Kidney epithelial cell (primary cell): ENCODE measurements at places on chromosomes 13 and 19.

DNA sequence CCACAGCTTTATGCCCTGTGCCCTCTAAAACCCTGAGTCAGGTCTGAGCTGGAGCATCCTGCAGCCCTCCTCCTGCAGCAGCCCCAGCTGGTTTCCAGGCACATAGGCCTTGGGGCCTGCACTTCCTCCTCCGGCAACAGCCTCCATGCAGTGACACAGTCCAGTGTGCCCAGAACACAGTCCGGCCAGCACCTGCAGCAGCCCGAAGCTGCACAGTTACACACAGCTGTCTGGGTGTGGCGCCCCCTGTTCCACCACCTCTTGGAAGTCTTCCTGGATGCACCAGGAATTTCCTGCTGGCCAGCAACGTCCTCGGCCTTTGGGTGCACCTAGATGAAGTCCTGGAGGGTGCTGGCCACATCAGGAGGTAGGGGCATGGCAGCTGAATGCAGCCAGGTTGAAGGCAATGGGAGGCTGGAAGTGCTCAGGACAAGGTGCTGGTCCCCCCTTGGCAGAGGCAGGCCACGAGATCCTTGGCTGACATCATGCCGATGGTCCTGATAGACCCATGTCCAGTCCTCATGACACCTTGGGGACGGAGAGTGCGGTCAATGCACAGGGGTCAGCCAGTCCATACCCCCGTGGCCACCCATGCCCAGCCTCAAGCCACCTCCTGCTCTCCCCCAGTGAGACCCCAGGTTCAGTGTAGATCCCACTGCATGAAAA is 27.1 kb upstream of the PARP4 start:
- DNase-seq: no peak

GRCh38 chr19:39160523-39160861 is 34.9 kb downstream of the PAK4 start:
- DNase-seq: no peak

GRCh38 chr13:70756088-70756487 is 647.8 kb upstream of the KLHL1 start:
- DNase-seq: no peak

GRCh38 chr19:34351382-34351826 is 13.6 kb upstream of the GPI start:
- DNase-seq: peak; percentile 79

- no peak for DNase-seq
Measured at GRCh38 chr13:46181377-46181839, 569 bp downstream of the LCP1 start.

DNA sequence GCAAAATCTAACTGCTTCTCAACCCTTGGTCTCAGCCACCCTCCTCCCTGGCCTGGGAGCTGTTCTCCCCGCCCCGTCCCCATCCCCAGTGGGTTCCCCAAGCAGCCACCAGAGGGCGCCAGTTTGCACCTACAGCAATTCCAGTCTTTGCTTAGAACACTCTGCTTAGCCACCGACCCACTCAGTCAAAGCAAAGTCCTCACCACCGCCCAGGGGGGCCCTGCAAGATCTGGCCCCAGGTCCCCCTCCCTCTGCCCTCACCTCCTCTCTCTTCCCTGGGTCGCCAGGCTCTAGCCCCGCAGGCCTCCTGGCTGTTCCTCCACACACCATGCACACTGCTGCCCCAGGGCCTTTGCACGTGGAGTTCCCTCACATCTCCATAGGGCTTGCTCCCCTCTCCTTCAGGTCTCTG is 12.4 kb downstream of the TMEM143 start:
- no peak for DNase-seq

DNA sequence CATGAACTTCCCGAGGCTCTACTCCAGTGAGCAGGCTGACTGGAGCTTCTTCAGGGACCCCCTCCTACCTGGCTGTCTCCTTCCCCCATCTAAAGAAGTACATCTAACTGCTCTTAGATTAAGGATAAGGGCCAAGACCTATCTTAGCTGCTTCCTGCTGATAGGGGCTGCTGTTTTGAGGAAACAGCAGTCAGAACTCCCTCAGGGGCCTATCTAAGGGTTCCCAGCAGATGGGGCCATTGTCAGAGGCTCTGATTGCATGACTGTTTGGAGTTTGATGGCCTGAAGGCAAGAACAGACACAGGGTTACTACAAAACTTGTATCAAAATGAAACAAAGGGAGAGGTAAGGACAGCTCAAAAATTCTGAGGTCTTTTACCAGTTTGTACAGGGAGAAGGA is 2636.9 kb upstream of the PCDH20 start:
- no peak for DNase-seq

DNA sequence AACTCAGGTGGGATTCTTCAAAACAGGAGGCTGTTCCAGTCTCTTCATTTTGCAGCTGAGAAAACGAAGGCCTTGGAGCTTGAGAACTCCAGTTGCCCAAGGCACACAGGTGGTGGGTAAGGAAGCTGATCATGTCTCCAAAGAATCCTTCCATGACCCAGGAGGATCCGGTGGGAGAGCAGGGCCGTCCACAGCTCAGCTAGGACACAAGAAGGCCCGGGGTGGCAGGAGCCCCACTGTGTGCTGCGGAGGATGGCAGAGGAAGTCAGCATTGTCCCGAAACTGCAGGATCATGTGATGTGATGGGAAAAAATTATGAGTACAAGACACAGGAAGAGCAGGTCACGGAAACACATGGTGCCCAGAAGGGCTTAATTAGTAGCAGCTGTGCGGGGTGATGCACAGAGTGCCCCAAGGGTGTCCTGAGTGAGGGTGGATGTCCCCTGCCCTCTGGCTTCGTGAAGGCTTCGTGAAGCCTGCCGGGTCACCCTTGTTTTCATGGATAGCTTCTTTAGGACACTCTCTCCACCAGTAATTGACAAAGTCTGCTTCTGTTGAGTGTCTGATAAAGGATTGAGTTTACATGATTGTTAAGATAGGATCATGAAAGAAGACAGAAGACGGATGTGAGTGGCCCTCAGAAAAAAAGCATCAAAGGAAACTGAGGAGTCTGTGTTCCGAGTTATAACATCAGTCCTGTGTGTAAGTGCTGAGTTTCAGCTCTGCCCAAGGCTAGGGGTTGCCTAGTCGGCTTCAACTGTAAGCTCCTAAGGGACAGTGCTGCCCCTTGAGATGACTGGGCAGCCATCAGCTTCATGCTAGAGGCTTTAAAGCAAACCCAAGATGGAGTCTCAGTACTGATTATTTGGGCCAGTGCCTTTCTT is 33.8 kb upstream of the SACS start:
- DNase-seq: no peak

DNA sequence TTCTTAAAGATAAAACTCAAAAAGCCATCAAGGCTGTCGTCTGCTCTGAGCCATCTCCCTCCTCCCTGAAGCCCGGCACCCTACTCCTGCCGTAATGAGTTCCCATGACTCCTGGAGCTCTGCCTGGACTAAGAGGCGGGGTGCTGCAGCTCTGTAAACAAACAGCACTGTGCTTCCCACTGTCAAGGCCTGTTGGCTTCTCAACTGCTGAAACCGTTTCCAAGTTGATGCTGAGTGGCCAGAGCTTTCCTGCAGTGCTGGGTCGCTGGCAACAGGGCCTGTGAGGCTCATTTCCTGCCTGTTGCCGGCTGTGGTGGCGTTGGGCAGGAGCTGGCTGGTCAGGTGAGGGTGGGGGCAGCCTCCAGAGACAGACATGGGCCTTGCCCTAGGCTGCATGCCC is 26.7 kb upstream of the ISYNA1 start:
- DNase-seq: no peak
